ENCODE measurements at places on chromosomes 2 and 18. TPM values are rescaled to one million over a fixed set of nuclear protein-coding genes. Genes with fewer than 3 reads are reported as not detected.

DNA sequence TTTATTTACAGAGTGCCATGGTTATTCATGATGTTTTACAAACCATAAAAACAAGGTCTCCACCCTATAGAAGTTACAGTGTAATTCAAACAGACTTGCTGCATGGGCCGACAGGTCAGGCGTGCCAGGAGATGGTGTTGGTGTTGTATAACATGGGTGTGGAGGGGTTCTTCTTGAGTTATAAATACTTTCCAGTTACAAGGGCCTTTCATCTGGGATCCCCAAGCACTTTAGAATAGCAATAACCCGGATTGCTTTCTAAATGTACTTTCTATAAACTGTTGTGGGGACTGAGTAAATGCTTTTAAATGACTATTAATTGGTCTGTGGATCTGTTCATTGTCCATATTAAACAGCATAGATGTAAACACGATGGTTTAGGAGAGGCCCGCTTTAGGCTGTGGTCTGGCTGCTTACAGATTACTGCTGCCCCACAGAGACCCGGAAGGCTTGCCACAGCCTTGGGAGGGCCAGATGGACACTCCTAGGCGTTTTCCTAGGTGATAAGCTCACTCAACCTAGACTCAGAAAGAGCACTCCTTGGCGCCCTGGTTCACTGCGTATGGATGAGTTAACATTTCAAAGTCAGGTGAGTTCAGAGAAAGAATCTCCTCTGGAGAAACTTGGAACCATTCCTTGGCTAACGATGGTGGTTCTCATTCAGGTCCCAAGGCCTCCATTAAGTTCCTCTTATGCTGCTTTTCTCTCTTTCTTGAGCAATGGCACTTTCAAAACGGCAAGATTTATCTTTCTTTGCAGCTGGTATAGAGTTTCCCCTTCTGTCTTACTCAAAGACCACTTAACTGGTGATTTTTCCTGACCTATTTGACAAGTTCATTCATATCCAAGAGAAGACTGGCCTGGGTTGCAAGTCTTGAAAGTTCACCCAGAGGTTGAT is 3.6 kb upstream of the KIAA2012 start:
- DNase-seq, result no peak

DNA sequence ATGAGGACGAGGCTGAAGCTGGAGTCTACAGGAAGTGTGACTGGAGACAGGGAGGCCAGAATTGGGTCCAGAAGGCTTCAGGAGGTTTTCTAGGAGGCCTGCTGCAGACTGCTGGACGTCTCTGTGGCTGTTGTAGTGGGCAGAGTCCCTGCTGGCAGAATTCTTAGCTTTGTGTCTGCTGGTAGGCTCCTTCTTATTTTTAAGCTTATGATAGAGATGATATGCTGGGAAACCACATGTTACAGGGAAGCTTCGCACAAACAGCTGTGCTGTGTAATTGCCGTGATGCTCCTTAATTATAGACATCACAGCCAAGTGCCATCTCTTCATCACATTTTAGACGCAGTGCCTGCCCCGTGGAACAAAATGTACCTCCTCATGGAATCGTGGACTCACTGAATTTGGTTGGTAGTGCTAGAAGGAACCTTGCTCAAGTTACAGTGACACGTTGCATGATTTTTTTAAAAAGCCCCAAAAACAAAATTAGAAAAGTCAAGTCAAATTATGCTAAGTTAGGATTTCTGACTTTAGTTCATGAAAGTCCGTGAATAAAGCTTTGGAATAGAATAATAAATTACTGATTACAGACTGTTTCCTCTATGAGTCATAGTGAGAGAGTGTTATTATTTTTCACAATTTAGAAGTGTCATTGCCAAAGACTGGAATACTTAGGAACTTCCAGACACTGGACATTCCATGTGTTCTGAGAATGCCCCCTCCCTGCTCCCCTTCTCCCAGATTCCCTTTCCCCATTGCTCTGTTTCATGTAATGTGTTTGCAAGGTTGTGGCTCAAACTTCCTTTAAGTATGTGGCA is 144.1 kb downstream of the FHOD3 start:
- peak; percentile 92 for DNase-seq

Gene STEAP3
- total RNA-seq, result 50.9 TPM

DNA sequence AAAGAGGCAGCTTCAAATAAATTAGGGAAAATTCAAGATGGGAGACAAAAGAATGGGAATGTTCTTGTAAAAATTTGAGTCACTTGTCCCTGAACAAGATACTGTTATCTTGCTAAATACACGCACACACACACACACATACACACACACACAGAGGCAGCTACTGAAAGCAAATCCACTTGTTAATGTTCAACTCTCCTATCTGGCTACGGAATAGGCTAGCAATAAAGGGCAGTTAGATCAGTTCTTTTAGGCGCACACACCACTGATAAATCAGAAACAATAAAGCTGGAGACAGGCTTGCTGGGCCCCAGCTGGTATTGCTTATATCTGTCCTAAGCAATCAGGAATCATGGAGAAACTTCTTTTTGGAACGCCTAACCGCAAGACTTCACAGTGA is 461.6 kb downstream of the BCL11A start:
- DNase-seq, result no peak

GRCh38 chr2:6877402-6878304 is at the start of gene RSAD2:
Gene RSAD2 (plus strand): TSS chr2:6877777. CDS start chr2:6877801, 24 bp downstream.
- DNase-seq, result peak; percentile 54

DNA sequence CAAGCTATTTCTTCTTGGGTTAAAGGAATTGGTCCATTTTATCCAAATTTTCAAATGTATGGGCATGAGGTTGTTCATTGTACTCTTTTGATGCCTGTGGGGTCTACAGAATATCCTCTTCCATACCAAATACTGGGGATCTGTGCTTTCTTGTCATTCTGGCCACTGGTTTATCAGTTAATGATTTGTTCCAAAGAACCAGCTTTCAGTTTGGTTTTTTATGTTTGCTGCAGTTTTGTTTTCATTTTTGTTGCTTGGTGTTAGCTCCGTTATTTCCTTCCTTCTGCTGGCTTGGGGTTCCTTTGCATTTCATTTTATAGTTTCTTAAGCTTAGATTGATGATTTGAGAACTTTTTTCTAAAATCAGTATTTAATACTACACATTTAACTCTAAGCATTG is 45.5 kb downstream of the SLC66A2 start:
- no peak for DNase-seq

- DNase-seq, result no peak
These were observed 19.7 kb downstream of the LPIN2 start for GRCh38 chr18:2992995-2993877.
